ENCODE measurements at places on chromosomes 3 and 15.

GRCh38 chr3:52670621-52671521 is 14.8 kb downstream of the PBRM1 start:
- no peak for DNase-seq

- no peak for DNase-seq
These were observed 17.9 kb upstream of the CRABP1 start for GRCh38 chr15:78322243-78322642.

GRCh38 chr15:41862515-41863116 is 24.0 kb downstream of the PLA2G4B start:
- no peak for DNase-seq

DNA sequence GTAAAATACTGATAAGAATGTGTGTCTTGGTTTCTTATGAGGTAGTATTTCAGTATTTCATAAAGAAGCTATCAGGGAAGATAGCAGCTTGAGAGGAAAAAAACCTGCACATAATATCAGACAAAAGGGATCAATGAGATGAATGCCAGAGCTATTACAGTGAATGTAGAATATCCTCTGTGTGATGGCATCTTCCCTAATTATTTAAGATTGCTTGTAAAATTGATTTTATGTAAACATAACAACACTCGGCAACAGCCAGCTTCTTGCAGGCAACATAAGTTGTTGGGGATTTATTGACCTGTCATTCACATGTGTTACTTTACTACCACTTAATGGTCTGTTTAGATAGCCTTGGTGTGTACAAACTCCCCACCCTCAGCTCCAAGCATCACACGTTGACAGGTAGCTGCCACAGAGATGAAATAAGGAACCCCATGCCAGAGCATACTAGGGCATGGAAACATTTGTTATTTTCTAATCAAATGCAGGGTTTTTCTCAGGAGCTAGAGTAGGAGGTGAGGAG is 49.2 kb upstream of the RARB start:
- DNase-seq: no peak

GRCh38 chr3:126512916-126513650 is 4.5 kb downstream of the UROC1 start:
- DNase-seq: no peak

GRCh38 chr3:126542340-126543241 is 16.1 kb downstream of the C3orf22 start:
- peak; percentile 8 for DNase-seq

- DNase-seq: no peak
These were observed 2.3 kb downstream of the PLA2G4E start for GRCh38 chr15:42018306-42019224.

- no peak for DNase-seq
These were observed 36.7 kb downstream of the TMOD3 start for GRCh38 chr15:51866161-51866560.

DNA sequence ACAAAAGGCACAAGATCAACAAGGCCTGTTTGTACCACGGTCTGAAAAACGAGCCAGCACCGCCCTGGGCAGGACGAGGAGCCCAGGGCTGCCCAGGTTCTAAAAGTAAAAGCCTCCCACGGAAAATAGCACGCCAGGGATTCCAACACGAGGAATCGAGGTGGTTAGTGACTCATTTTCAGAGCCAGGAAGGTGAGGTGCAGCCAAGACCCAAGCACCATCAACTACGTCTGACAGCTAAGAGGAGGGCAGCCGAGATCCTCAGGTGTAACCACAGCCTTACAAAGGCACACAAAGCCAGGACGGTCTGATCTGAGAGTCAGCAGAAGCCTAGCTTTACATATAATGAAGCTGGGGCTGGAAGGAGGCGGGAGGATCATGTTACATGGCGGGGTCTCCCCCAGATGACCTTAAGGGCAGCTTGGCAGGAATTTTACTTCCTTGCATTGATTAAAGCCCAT is 52.5 kb downstream of the ATP10A start:
- DNase-seq: no peak

DNA sequence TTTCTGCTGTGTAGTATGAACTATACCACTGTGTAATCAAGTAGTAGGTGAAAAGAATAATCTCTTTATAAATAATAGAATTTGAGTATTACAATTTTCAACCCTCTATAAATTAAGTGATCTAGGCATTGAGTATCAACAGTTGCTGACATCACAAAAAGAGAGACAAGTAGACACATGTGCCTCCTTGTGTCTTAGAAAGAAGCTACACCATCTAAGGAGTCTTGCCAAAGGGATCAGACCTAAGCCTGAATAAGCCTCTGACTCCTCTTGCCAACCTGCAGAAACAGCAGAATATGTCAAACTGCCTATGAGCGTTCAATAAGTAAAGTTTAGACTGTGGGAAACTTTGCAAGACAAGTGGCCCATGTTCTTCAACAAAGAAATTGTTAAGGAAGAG is 5.8 kb upstream of the MTMR10 start:
- DNase-seq: no peak

DNA sequence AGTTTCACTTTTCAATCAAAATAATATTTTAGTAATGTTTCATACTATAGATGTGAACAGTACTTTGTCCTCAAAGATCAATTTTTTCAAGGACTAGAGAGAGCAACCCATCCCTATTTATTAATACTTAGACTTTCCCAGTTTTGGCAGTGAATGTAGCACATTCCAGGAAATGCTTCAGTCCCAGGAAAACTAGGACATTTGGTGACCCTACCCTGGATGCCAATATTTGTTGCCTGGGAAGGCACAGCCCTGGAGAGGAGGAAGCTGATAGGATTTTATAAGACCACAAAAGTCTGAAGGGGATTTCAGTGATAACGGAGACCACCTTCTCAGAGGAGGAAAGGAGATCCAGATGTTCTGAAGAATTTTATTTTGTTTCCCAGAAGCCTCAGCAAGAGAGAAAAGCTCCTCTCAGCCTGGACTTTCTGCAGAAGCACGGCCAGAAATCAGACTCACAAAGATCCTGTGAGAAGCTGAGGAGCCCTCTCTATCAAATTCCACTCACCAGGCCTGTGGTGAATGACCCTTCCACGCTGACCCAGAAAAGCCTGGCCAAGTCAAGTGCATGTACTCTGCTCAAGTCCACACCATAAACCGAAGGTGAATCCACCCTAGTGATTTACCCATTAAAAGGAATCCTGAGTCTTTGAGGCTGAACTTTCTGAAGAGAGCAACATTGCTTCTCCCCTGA is 87.7 kb upstream of the ABHD17C start:
- no peak for DNase-seq

DNA sequence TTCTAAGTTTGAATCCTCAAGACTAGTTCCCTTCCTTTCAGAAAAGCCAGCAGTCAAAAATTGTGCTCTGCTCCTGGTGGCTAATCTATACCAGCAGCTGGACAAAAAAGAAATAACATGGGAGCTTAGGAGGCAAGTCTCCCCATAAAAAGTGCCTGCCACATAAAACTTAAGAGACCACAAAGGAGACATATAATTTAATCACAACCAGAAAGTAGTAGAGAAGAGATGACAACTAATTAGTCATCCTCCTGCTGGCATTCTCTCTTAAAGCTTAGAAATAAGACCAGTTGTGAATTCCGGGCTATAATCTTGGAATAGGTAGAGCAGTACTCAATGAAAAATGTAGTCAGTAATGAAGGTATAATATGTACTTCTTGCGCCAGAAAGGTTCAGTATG is 20.2 kb upstream of the IMPG2 start:
- no peak for DNase-seq

- peak; percentile 9 for DNase-seq
These were observed at the start of gene PDIA5 for GRCh38 chr3:123066896-123067688. TSS of gene PDIA5 (plus strand) at chr3:123067025. CDS start at chr3:123067165, 140 bp downstream.

- DNase-seq: no peak
These were observed 55.0 kb downstream of the GOLIM4 start for GRCh38 chr3:168040607-168041208.

DNA sequence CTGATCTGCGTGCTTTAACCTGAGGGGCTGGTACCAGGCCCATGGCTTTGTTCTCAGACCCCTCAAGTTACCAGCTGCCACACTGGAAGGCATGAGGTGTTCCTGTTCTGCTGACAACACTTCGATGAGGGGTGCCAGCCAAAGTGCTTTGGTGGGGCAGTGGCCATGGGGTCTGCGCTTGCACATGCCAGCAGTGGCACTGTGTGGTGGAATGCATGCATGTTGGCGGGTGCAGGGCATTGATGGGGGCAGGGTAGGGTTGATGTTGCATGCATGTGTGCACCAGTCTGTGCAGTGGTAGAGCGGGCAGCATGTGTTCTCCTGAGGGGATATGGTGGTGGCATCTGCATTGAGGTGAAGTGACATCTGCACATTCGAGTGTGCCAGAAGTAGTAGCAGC is 497.0 kb downstream of the SQOR start:
- DNase-seq: no peak

DNA sequence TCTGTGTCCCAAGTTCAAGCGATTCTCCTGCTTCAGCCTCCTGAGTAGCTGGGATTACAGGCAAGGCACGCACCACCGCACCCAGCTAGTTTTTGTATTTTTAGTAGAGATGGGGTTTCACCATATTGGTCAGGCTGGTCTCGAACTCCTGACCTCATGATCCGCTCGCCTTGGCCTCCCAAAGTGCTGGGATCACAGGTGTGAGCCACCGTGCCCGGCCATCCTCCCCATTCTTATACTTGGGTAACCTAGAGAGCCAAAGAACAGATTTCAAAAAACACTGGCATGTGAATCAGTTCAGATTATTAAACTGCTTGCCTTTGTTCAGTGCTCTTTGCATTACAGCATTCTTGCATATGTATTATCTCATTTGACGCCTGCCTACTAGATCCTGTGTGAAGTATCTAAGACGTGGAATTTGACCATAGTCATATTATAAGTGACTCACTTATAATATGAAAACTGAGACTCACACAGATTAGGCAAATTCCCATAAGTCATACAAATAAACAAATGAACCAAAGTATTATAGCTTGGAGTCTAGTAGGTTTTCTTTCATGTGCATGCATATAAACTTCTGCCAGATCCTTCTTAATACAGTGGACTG is 123.5 kb downstream of the UNC13C start:
- no peak for DNase-seq

- no peak for DNase-seq
These were observed 7.1 kb upstream of the LXN start for GRCh38 chr3:158679547-158680000.

All from T-helper 1 cell (primary cell).